ENCODE measurements at places on chromosomes 16 and 17.

- DNase-seq: no peak
Measured at GRCh38 chr17:70750983-70751382, 581.7 kb downstream of the KCNJ2 start.

- peak; percentile 41 for DNase-seq
Measured at GRCh38 chr17:56678249-56679114, 85.0 kb downstream of the NOG start.

GRCh38 chr16:66416939-66417700 lies 10.0 kb upstream of the BEAN1 start:
- no peak for DNase-seq

DNA sequence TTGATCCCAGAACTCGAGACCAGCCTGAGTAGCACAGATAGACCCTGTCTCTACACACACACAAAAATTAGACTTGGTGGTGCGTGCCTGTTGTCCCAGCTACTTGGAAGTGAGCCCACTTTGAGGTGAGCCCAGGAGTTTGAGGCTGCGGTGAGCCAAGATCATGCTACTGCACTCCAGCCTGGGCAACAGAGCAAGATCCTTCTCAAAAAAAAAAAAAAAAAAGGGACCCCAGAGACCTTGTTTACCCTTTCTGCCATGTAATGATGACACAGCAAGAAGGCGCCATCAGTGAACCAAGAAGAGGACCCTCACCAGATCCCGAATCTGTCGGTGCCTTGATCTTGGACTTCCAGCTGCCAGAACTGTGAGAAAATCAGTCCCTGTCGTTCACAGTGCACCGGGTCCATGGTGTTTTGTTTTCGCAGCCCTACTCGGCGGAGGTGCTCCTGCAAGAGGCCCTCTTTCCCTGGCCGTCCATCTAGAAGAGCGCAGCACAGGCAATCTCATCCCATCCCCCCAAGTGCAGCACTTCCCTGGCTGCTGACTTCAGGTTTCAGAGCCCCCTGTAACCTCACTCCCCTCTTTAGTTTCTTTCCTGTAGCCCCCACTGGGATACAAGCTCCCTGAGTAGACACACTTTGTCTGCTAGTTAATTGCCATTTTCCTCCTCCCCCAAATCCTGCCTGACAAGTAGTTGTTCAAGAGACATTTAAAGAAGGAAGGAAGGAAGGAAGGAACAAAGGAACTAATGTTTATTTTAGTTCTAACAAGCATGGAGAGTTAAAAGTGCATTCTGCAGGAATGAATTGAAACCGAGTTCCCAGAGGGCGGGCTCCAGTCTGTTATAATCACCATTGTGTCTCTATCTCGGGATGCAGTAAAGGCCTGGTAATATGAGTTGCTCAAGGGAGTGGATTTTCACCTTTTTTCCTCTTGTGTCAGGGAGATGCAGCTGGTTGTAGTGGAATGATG lies 115.3 kb downstream of the SNX29 start:
- DNase-seq: peak; percentile 23

GRCh38 chr16:80627108-80627507 lies 86.3 kb downstream of the DYNLRB2 start:
- no peak for DNase-seq

- DNase-seq: no peak
Measured at GRCh38 chr16:14013571-14014283, 57.4 kb upstream of the MRTFB start.

- DNase-seq: no peak
Measured at GRCh38 chr17:65751263-65751662, 189.8 kb upstream of the AXIN2 start.

DNA sequence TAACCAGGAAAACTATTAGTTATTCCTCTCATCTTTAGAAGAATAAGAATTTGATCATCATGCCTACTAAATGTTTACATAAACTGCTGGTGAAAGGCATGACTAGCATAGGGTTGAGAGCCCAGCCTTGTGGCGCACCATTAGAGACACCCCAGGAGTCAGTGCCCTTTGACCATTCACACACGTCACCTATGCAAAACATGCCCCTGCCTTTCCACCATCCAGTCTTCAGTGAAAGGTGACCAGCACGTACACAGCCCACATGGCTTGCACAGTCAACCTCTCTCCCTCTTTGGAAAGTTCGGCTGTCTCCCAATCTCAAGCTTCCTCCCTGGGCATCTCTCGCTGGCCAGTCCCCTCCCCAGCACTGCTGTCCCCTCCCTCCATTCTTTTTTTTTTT lies 150.3 kb downstream of the ENGASE start:
- DNase-seq: no peak

- peak; percentile 40 for DNase-seq
Measured at GRCh38 chr17:42067371-42068091, 17.1 kb upstream of the C17orf113 start.

DNA sequence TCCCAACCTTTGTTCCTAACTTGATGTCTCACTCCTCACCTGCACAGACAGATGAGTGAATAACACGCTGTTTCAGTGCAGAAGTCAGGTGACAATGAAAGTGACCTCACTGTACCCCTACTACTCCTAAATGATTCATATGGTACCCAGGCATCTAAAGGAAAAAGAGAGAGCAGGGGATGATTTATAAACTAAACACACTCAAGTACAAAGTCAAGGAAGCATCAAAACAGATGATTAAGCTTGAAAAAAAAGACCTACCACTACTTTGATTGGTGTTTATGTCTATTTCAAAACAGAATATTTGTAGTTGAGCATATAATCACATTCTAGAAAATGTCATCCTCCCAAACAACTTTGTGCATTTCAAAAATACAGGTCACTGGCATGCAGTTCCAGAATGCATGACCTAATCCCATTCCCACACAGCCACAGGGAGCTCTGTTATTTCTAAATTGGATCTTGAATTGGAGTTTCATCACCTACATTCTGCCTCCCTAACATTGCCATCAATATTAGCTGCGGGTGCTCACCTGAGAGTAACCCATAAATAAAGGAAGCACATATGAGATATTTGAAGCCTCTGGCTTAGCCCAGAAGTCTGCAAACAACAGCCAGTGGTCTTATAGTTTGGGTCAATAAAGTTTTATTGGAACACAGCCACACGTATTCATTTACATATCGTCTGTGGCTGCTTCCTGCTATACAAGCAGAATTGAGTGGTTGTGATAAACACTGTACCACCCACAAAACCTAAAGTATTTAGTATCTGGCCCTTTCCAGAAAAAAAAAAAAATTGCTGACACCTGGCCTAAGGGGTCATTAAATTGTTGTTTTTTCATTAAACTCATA lies 14.0 kb downstream of the HS3ST3A1 start:
- no peak for DNase-seq

DNA sequence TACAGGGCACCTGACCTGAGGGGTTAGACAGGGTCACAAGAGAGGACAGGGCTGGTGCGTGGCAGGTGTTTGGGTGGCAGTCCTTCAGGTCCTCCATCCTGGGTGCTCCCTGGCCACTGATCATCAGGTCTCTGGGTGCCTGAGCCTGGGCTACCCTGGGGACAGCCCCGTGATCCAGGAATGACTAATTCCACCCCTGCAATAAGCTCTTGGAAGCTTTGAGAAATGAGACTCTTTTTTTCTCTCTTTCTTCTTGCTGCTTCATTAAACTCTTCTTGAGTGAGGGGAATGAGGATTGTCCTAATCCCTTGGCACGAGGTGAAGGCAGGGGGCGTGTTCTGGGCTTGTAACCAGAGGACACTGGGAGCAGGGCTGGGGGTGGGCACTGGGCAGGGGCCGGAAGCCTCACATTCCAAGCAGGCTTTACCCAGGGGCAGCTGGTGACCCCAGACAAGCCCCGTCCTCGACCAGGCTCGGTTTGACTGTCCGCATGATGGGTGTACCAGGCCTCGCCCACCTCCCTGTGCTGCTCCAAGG lies 21.4 kb upstream of the SPNS2 start:
- no peak for DNase-seq

DNA sequence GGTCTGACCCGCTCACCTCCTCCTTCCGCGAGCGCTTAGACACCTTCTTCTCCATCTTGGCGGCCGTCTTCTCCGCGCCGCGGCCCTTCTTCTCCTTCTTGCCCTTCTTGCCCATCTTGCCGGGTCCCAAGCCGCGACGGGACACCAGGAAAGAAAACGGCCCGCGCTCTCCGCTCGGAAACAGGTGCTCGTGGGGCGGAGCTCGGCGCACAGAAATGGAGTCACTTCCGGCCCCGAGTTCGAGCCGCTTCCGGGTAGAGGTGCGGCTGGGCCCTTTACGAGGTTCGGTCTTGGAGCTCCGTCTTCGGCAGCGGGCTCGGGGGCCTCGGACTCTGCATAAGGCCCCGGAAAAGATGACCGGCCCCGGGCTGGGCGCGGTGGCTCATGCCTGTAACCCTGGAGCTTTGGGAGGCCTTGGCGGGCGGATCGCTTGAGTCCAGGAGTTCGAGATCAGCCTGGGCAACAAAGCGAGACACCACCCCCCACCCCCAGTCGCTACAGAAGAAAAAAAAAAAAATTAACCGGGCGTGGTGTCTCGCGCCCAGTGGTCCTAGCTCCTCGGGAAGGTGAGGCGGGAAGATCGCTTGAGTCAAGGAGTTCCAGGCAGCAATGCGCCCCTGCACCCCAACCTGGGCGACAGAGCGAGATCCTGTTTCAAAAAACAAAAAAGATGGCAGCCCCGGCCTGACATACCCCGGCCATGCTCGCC lies at the start of gene KLHDC4:
TSS of gene KLHDC4 (minus strand) at position 211 of the 709 bp plus-strand sequence. CDS start at position 115, 96 bp downstream.
- peak; percentile 78 for DNase-seq

GRCh38 chr17:35892091-35893035 lies 12.2 kb upstream of the CCL5 start:
- no peak for DNase-seq

DNA sequence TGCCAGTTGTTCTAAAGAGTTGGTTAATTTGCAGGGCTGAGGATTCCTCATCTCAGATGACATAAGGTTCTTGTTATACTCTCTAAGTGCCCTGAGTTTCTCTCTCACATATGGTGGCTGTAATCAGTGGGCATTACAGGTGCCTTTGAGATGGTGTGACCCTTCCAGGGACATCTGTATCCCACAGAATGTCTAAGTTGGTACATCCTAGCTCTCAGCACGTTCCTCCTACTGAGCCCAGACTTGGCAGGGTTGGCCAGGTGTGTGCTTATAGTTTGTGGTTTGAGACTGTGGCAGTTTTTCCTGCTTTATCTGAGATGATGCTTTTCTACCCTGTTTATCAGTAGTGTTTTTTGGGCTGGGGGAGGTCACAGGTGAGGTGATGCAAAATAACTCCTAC lies 36.3 kb downstream of the SPECC1 start:
- no peak for DNase-seq

- DNase-seq: no peak
Measured at GRCh38 chr16:6160303-6160702, 1062.7 kb upstream of the EEF2KMT start.

GRCh38 chr16:63447121-63447520 lies 1410.9 kb upstream of the CDH8 start:
- DNase-seq: no peak

DNA sequence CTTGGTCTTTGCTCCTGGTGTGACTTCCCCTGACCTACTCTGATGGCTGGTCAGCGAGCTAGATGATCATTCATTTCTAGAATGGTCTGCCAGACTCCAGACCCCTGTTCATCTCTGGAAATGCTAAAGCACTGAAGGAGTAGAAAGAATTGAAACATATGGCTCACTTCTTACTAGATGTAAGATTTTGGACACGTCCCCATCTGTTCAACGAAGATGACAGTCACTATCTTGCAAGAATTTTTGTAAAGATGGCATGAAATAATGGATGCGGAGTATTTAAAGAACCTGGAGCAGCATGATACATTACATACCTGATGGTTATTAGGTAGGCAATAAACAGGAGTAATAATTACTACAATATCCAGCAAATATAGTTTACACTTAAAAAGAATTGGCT lies 252.7 kb upstream of the SDK2 start:
- no peak for DNase-seq

DNA sequence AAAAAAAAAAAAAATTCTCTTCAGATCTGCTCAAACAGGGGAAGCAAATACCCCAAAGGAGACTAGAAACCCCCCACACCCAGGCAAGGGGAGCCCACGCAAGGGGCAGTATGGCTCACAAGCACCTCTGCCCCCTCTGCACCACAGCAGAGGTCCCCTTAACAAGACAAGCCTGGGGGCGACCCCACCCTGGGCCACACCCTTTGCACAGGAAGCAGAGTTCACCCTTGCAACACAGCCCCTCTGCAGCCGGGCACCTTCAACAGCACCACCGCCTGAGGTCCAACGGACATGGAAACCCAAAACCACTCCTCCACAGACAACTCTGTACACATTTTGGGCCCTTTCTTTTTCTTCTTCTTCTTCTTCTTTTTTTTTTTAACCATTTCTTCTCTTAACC lies 12.8 kb downstream of the AXIN1 start:
- no peak for DNase-seq
